ENCODE measurements at places on chromosomes 2 and 18.
A peak's percentile ranks its signal among the peaks of the same experiment; 100 is the strongest.

- peak; percentile 10 for DNase-seq
Measured at GRCh38 chr18:10851824-10852319, 297.5 kb downstream of the PIEZO2 start.

- DNase-seq = no peak
Measured at GRCh38 chr2:11279398-11279797, 65.0 kb downstream of the ROCK2 start.

DNA sequence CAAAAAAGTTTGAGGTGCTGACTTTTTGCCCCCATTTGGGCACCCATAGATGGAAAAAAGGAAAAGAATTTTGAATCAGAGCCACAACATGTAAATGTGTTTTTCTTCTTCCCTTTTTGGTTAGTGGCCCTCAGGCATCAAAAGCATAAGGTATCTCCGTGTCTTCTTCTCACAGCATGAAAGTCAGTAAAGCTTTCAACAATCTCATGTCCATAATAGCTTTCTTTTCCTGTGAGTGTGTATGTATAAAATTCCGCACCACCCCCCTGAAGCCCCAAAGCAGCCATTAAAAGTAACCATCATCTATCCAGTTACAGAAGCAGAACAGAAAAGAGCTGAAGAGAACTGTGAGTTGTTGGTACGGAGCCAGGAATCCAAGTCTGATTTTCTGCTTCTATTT lies 1539.7 kb upstream of the ACVR2A start:
- no peak for DNase-seq

DNA sequence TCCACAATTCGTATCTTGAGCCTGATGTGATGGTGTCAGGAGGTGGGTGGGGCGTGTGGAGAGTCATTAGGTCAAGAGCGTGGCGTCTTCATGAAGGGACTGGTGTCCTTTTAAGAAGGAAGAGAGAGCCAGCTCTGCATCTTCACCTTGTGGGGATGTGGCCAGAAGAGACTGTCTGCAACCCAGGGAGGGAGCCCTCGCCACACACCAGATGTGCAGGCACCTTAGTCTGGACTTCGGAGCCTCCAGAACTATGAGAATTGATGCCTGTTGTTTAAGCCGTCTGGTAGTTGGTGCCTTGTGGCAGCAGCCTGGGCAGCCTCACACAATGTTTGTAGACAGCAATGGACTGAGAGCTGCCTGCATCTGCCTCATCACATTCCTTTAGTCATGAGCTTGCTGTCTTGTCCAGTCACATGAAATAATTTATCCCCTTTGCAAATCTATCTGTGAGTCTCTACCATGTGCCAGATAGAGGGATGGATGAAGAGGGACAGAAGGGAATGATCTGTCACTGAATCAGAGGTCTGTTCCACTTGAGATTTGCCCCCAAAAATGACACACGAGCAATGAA lies 61.0 kb downstream of the MYT1L start:
- DNase-seq = no peak

DNA sequence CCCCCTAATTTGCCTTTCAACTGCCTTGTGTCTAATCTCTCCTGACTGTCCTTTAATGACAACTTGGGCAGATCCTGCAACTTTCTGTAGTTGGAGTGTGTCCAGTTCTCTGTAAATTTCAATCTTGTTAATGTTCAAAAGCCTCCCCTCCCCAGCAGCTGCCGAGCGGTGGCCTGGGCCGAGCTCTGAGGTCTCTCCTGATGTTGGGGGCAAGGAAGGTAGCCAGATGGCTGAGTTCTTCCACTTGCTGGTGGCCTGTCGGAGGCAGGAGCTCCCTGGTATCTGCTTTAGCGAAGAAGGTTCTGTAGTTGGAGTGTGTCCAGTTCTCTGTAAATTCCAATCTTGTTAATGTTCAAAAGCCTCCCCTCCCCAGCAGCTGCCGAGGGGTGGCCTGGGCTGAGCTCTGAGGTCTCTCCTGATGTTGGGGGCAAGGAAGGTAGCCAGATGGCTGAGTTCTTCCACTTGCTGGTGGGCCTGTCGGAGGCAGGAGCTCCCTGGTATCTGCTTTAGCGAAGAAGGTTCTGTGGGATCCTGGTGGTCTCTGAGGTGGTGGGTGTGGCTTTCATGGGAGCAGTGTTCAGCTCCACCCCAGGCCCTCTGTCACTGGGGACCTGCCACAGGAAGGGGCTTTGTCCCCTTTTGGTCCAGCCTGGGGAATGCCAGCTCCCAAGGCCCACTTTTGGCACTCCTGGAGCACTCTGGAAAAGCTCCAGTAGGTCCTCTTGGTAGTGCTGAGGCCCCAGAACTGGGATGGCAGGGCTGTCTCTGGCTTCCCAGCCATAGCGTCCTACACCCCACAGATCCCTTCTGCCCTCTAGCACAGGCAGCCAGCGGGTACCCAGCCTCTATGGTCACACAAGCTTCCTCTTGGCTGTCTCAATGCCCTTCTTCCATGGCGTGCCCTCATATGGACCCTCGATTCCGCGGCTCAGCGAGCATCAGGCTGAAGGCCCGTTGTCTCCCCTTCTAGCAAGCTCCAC lies 211.9 kb downstream of the ALPK2 start:
- DNase-seq = no peak

DNA sequence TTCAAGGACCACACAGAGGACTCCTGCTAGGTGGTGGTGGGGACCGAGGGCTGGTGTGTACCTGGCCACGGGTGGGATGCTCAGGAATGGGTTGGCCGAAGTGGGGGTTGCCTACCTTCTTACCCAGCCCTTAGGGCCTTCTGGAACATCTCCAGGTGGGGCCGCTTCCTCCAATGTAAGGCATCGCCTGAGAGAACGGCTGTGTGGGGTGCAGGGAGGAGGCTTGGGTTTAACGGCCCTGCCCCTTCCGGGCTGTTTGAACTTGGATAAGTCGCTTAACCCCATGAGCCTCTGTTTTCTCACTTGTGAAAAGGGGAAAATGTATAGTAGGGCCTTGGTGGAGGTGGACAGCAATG lies 35.0 kb downstream of the EMILIN2 start:
- DNase-seq = no peak

- DNase-seq = no peak
Measured at GRCh38 chr2:109020217-109020637, 31.2 kb upstream of the EDAR start.

GRCh38 chr2:49021271-49021670 lies 133.0 kb downstream of the FSHR start:
- no peak for DNase-seq

- no peak for DNase-seq
Measured at GRCh38 chr2:185012643-185013042, 414.3 kb downstream of the ZNF804A start.

DNA sequence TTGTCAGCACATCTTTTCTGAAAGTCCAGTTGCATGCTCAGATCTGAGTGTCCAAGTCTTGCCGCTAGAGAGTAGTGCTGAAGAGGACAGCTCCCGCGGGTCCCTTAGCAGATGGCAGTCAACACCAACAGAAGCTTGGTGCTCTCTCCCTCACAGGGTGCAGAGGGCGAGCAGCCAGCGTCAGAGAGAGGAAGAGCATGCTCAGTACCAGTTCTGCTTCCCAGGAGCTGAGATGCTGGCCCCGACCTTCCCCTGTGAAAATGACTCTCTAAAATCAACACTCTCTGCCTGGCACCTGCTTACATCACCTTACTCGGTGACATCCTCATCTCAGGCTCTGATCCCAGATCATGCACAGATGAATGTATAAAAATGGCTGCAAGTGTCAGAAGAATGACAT lies 86.0 kb upstream of the TWIST2 start:
- DNase-seq = no peak

DNA sequence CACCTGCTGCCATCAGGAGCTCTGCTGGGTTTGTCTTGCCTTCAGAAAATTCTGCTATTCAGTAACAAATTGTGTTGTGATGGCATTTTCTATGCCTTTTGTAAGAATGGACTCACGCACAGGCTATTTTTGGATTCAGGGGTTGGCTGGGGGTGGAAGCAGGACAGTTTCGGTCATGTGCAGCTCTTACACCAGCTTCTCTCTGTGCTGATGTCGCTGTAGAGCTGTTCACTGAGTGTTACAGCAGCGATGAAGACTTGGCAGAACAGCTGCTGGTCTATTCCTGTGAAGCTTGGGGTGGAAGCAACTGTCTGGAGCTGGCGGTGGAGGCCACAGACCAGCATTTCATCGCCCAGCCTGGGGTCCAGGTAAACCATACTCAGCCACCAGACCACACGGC lies 49.2 kb downstream of the TRPM8 start:
- no peak for DNase-seq

- DNase-seq = no peak
Measured at GRCh38 chr2:222355860-222356259, 57.1 kb upstream of the PAX3 start.

DNA sequence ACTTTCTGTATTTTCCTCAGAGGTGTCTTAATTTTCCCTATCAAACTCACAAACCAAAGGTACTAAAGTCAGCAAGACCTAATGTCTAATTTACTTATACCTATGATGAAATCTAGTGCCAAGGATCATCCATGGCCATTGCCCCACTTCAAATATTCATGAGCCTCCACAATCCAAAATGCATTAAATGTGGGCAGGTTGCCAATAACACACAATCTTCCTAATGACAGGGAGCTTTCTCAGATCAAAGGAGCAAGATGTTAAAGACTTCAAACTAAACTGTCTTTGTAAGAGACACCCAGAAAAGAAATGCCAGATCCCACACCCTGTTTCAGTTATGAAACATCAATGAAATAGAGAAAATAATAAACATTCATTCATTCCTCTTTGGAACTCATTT lies 143.2 kb downstream of the TMEFF2 start:
- DNase-seq = peak; percentile 47

DNA sequence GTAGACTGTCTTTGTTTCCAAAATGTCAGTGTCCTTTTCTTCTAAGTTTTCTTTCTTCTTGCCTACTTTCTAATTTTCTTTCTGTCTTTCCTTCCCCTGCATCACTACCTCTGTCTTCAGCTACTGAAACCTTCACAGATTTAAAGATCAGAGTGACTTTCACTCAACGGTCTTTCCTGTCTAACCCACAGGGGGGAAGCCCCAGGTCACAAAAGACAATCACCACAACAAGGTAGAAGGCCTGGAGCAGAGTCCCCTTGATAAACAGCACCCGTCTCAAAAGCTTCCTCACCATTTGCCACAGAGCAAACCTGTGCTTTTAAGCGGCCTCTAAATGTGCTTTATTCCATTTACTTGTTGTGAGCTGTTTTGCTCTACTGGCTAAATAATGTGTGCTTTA lies 665.4 kb downstream of the BCL11A start:
- DNase-seq = no peak

- peak; percentile 86 for DNase-seq
Measured at GRCh38 chr2:238256594-238257104, 16.8 kb upstream of the HES6 start.

DNA sequence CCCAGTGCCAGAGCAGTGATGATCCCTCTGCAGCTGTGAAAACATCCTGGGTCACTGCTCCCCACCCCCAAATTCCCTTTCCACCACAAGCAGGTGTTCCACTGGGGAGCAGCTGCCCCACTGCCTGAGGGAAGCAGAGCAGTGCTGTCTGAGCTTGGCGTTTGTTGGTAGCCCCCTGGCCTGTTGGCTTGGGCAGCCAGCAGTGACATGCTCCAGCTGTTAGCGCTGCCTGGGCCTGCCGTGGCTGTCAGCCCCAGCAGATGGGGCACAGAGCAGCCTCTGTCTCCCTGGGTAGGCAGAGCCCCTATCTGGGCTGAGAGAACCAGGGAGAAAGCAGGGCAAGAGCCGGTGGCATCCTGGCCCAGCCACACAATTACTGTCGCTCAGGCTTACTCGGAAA lies 247.7 kb downstream of the GLI2 start:
- no peak for DNase-seq

DNA sequence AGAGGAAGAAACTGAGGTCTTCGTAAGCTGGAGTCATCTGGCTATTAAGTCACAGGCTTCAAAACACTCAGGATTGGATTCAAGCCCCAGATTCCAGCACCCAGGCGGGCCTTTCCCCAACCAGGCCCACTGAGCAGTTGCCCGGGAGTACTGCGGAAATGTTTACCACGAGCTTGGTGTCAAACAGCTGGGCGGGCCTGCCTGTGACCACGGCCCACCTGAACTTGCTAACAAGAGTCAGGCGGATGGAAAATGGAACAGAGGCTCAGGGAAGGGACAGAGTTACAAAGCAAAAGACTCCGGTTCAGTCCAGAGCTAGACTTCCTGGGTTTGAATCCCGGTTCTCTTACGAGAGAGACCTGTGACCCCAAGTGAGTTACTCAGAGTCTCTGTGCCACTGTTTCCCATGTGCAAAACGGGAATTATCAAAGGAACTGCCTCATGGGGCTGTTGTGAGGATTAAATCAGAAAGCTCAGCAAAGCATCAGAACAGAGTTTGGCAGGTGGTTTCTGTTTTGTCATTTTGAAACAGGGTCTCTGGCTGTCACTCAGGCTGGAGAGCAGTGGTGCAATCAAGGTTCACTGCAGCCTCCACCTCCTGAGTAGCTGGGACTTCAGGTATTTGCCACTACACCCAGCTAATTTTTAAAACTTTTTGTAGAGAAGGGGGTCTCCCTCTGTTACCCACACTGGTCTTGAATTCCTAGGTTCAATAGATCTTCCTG lies 49.0 kb upstream of the TFCP2L1 start:
- DNase-seq = no peak

- DNase-seq = no peak
Measured at GRCh38 chr2:237162959-237163358, 77.3 kb downstream of the COPS8 start.

- peak; percentile 12 for DNase-seq
Measured at GRCh38 chr2:158725441-158725891, 69.7 kb upstream of the DAPL1 start.

DNA sequence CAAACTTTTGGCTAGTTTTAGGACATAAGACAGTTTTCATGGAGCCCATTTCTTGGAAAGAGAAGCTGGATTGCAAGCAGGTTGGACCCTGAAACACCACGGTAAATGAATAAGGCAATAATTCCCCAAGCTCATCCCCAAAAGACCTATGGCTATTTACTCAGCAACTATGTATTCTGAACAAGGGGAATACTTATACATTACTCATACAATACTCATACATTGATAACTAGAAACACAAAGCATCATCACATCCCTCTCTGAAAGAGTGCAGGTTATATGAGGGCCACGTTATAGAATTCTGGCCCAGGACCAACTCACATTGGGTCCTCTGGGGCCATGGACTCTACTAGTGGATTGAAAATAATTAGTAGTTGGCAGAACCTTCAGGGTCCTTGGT lies 154.8 kb downstream of the TMX3 start:
- DNase-seq = no peak

DNA sequence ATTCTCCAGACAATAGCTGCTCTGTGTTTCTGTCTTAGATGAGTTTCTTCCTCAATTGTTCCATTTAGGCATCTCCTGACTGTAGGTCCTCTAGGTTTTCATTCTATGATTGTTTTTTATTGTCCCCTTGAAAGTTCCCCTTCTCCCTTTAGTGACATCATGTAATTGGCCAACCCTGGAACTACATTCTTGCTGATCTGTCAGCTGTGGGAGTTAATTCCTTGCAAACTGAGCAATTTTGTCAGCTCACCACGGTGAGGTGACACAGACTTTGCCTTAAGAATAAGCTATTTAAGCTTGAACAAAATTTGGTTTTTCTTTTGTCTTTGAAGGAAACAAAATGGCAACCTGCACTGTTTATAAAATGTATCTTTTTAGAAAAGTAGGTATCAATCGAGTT lies 95.9 kb downstream of the TXNL1 start:
- DNase-seq = no peak
